Activated CD4-positive, alpha-beta memory T cell treated with anti-CD3 and anti-CD28 coated beads, Interleukin-2, amount 10 ng/mL, durations not matched to agents 7 days and 5 days (primary cell): ENCODE measurements at places on chromosomes 2 and 18.
A peak's percentile ranks its signal among the peaks of the same experiment; 100 is the strongest.

DNA sequence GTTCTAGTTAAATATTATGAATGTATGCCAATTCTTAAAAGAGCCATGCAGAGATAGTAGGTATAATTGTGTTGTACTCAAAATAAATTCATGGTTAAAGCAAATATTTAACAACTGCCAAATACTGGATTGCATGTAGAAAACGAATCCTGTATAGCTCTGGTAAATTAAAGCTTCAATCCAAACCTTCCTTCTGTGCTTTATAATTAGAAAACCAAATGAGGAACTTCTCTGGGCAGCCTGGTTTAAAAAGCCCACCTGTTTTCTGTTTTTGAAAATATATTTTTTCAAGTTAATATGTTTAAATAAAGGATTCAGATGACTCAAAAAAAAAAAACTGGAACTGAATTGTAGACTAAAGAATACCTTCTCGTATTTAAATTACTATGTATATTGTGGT, 48.3 kb upstream of the ITGA4 start:
- H3K4me1 ChIP-seq = peaks cover 2% of the 10 kb centered on the region
- peaks cover 21% of the 10 kb centered on the region for H3K36me3 ChIP-seq
- no peaks in the 10 kb centered on the region for H3K27me3 ChIP-seq
- no peak for DNase-seq

DNA sequence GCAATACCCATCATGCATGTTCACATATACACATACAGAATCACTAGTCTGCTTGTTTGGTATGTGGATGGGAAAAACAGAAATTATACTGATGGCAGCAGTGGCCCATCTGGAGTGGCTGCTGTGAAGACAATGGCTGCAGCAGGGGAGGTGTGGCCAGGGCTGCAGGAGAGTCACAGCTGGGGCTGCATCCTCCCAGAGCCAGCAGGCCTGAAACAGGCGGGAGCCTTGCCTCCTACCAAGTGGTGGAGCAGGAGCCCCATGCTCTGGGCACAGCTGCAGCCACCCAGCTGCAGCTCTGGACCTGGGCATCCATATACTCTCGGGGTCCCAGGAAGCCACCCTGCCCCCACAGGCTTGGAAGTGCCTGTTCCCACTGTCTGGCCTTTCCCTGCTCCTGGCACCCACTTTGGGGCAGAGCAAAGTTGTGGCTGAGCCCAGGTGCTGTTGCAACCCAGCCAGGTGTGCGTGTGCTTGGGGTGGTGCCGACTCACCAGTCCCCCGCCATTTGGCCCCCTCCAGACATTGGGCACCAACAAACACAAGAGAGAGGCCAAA, 136.6 kb downstream of the SPAG16 start:
- no peaks in the 10 kb centered on the region for H3K4me1 ChIP-seq
- no peaks in the 10 kb centered on the region for H3K27me3 ChIP-seq
- H3K4me3 ChIP-seq = no peak overlapping the region
- DNase-seq = no peak
- H3K27ac ChIP-seq = no peak overlapping the region
- H3K36me3 ChIP-seq = no peaks in the 10 kb centered on the region

DNA sequence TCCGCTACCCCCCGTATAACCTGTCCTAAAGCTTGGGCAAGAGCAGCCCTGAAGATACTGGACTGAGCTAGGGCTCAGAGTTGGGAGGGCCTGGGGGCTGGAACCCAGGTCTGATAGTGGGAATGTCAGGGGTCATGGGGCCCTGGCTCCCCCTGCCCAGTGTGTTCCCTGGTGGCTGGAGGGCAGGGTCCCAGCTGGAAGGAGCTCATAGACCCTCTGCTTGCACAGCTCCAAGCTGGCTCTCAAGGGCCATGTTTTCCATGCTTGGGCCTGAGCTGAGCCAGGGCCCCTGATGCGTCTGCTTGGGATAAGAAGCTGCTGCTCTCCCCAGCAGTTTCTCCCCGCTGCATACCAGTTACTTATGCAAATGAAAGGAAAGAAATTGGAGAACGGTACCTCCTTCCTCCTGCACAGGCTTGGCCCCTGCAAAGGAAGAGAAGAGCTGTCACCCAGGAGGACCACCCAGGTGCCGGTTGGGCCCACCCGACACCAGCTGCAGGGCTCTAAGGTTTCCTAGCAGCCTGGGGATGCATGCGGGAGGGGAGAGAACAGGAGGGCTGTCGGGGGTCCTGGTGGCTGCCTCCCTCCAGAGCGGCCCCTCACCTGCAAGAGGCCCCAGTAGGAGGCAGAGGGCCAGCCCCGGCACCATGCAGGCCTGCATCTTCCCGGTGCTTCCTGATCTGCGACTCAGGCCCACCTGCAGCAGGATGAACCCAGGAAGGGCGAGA, 628 bp downstream of the OTOS start:
- peaks cover 4% of the 10 kb centered on the region for H3K36me3 ChIP-seq
- H3K27me3 ChIP-seq = no peaks in the 10 kb centered on the region
- H3K4me3 ChIP-seq = no peak overlapping the region
- no peak for DNase-seq
- H3K4me1 ChIP-seq = peaks cover 18% of the 10 kb centered on the region

- no peak overlapping the region for H3K27ac ChIP-seq
- H3K4me3 ChIP-seq = peak overlapping the region; percentile 46
- peaks cover 43% of the 10 kb centered on the region for H3K4me1 ChIP-seq
- H3K36me3 ChIP-seq = peaks cover 13% of the 10 kb centered on the region
These were observed 1.6 kb upstream of the NAGK start for GRCh38 chr2:71066856-71067255.

DNA sequence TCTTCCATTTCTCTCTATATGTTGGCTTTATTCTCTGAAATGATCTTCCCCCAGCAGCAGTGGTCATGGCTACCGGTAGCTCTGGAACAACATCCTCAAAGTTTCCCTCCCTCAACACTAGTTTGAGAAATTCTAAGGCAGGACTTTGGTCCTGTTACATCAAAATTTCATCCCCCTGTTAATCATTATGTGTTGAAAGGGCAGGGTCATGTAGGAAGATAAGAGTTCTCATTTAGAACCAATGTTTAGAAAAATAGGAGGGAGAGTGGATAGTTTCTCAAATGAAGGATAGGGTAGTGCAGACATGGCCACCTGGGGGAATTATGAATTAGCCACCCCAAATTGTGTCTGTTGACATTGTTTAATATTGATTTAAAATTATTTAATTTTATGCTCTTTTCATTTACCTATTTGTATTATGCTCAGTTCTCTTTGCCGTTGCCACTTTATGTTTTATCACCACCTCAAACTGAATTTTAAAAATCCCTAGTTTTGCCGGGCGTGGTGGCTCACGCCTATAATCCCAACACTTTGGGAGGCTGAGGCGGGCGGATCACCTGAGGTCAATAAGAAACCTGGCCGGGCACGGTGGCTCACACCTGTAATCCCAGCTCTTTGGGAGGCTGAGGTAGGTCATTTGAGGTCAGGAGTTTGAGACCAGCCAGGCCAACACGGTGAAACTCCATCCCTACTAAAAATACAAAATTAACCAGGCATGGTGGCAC, 22.3 kb downstream of the EML4 start:
- peaks cover 16% of the 10 kb centered on the region for H3K36me3 ChIP-seq
- H3K27ac ChIP-seq = no peak overlapping the region
- no peaks in the 10 kb centered on the region for H3K27me3 ChIP-seq
- no peak for DNase-seq
- H3K4me1 ChIP-seq = peaks cover 47% of the 10 kb centered on the region

DNA sequence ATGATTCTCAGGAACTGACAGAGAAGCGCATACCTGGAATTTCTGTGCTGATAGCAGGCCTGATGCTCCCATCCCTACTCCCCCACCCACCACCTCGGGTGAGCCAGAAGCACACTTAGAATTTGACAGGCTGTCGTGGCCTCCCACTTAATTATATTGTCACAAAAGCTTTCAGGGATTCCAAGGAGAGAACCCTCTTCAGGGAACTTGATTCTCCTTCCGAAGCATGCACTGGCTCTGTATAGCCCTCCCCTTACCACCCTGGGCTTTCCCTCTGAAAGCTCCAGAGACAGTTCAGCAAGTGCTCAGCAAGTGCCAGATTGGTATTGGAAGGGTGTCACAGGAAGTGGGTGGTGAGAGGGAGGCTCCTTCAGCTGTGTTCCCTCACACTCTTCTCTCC, 252.5 kb upstream of the SIX2 start:
- no peaks in the 10 kb centered on the region for H3K36me3 ChIP-seq
- no peak overlapping the region for H3K4me3 ChIP-seq
- H3K4me1 ChIP-seq = no peaks in the 10 kb centered on the region
- H3K27ac ChIP-seq = no peak overlapping the region
- peaks cover 29% of the 10 kb centered on the region for H3K27me3 ChIP-seq

DNA sequence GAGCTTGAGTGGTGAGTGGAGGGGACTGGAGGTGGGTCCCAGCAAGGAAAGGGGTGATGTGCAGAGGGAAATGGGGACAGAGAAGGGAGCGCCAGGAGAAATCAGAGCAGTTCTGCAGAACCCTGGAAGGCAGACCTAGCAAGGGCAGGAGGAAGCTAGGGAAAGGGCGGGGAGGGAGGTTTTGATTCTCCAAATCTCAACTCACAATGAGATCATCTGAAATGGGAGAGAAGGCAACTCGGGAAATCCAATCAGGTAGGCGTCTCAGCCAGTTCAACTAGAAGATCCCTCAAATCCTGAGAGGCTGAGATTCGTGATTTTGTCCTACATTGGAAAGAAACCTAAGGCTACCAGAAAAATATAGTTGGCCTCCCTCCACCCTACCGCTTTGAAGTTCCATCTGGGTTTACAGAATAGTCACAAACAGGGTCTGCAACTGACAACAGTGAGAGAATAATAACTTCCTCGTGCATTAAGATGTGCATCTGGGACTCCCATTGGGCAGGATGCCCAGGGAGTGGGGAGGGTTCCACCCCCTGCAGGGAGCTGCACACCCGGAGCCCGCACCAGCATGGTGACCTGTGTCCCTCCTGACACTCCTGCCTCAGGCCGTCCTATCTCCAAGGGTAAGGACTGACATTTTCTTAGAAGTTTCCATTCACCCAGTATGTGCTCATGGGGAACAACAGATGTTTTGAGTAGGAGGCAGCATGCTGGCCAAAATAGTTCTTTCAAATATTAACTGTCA, 113.3 kb upstream of the ODC1 start:
- peaks cover 2% of the 10 kb centered on the region for H3K4me1 ChIP-seq
- H3K27ac ChIP-seq = no peak overlapping the region
- H3K36me3 ChIP-seq = no peaks in the 10 kb centered on the region
- H3K27me3 ChIP-seq = no peaks in the 10 kb centered on the region
- no peak for DNase-seq

DNA sequence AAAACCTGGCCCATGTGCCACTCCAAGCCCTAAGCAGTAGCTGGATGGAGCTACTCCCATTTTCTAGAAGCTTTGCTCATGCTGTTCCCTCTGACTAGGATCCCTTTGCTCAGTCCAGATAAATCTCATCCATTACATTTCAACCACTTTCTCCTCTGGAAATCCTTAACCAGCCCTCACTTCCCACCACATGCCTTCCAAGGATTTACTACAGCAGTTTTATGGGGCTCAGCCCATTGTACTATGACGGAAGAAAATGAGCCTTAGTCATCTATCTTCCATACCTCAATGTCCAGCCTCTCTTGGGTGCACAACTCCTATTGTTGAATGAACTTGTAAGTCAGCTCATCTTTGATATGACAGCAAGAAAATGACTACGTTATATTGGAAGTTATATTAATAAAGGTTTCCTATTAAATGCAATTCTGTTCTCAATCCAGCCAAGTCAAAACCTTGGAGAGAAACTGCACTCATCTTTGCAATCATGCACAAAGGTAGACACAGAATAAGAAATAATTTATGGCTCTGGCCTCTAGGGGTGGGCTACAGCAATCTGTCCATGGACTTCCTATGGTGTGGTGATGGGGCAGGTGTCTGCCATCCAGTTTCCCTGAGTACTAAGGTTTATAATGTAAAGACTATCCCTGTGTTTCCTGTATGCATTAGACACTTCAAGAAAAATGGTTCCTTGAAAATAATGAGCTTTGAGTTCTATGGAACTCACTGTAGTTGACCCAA, 3.4 kb downstream of the B4GALT6 start:
- DNase-seq = no peak
- H3K27ac ChIP-seq = no peak overlapping the region
- no peaks in the 10 kb centered on the region for H3K36me3 ChIP-seq
- peaks cover 11% of the 10 kb centered on the region for H3K4me1 ChIP-seq
- H3K27me3 ChIP-seq = peaks cover 53% of the 10 kb centered on the region

DNA sequence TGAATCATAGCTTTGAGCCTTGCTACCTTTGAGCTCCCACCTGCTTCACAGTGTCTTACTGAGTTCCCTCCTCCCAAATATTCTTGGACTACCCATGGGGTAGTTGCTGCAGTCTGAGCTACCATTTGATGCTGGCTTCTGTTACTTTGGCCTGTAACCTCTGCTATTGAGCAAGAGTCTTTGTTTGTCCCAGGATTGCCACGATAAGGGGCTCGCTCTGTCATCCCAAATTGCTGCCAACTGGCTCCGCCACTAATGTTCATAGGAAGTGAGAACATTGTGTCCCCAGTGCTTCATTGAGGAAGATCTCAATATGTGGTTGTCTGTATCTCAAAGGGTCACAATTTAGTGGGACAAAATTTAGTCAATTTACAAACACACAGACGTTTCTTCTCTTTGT, 103.8 kb downstream of the TRIM43 start:
- DNase-seq = no peak
- no peaks in the 10 kb centered on the region for H3K4me1 ChIP-seq
- H3K4me3 ChIP-seq = no peak overlapping the region
- H3K27me3 ChIP-seq = peaks cover 15% of the 10 kb centered on the region

- no peak for DNase-seq
- H3K27me3 ChIP-seq = no peaks in the 10 kb centered on the region
- no peak overlapping the region for H3K27ac ChIP-seq
- H3K36me3 ChIP-seq = no peaks in the 10 kb centered on the region
- H3K4me1 ChIP-seq = no peaks in the 10 kb centered on the region
- no peak overlapping the region for H3K4me3 ChIP-seq
These were observed 161.8 kb downstream of the DCDC2C start for GRCh38 chr2:3864943-3865865.

GRCh38 chr2:222859786-222860612, 837 bp upstream of the ACSL3 start:
- peak overlapping the region; percentile 37 for H3K27ac ChIP-seq
- peaks cover 3% of the 10 kb centered on the region for H3K36me3 ChIP-seq
- no peak for DNase-seq
- peaks cover 7% of the 10 kb centered on the region for H3K4me1 ChIP-seq

- no peaks in the 10 kb centered on the region for H3K36me3 ChIP-seq
- DNase-seq = no peak
- peaks cover 10% of the 10 kb centered on the region for H3K4me1 ChIP-seq
- peaks cover 3% of the 10 kb centered on the region for H3K27me3 ChIP-seq
These were observed 70.7 kb downstream of the NABP1 start for GRCh38 chr2:191748528-191749180.

- peaks cover 31% of the 10 kb centered on the region for H3K4me1 ChIP-seq
- H3K4me3 ChIP-seq = peak overlapping the region; percentile 38
- no peak for DNase-seq
- peak overlapping the region; percentile 54 for H3K27ac ChIP-seq
- H3K27me3 ChIP-seq = peaks cover 89% of the 10 kb centered on the region
- H3K36me3 ChIP-seq = peaks cover 19% of the 10 kb centered on the region
These were observed 1.2 kb downstream of the ONECUT2 start for GRCh38 chr18:57436191-57436964.
